Activated naive CD8-positive, alpha-beta T cell treated with anti-CD3 and anti-CD28 coated beads, Interleukin-2, amount 10 ng/mL, durations not matched to agents 7 days and 5 days (primary cell): ENCODE measurements at places on chromosomes 2 and 18. TPM values are rescaled to one million over a fixed set of nuclear protein-coding genes. Genes with fewer than 3 reads are reported as not detected.

Gene TBR1
- total RNA-seq = not detected

Gene SERPINB2
- 2.9 TPM for total RNA-seq

Gene PRPF40A
- 108 TPM for total RNA-seq

Gene CFAP65
- not detected for total RNA-seq

Gene NTSR2
- total RNA-seq = not detected

Gene GKN1
- not detected for total RNA-seq

Gene UGT1A10
- total RNA-seq = not detected

Gene CTAGE1
- not detected for total RNA-seq

Gene ARHGEF4
- 3.7 TPM for total RNA-seq
